ENCODE measurements at places on chromosomes 7 and 10.

GRCh38 chr7:134866617-134867016 is 87.2 kb downstream of the CALD1 start:
- DNase-seq, result no peak

DNA sequence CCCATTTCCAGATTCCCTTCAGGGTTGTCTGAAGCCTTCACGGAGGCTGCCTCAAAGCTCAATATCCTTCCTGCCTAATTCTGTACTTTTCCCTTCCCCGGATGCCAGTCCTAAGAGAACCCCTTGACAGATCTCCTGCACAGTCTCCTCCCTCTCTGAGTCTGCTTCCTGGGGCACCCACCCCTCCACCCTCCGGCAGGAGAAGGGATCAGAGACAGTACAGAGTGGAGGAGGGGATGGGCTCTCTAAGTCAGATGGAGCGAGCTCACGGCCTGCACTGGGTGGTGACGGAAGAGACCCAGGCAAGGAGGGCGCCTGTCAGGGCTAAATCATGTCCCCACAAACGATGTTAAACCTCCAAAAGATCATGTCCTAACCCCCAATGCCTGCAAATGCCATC is 48.0 kb upstream of the CARD11 start:
- no peak for DNase-seq

DNA sequence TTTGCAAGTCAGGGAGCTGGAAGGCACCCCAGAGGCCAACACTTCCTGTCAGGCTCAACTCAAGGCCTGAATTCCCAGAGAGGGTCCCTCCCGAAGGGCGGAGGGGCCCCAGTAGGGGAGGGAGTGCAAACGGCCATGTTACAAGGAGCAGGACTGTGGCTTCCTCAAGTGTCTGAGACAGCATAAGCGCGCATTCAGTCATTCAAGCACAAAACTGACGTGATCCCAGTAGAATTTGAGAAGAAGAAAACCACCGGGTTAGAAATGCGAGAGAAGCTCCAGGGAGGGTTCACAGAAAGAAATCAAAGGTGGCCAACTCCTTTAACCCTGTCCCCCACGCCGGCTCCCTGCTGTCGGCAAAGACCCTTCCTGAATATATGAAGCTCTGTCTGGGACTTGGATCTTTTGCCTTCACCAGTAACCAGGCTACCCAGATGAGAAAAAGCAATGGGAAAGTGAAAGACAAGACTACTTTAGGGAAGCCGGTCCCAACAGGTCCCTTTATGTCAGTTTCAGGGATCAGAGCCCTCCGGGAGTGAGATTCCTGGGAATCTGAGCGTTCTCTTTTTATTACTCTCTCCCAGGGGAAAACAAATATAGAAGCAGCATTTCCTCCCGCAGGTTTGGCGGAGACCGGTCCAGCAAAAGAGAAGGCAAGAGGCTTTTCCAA is 1.3 kb downstream of the AFAP1L2 start:
- no peak for DNase-seq

GRCh38 chr10:102352066-102352715 is 43.3 kb upstream of the NFKB2 start:
- peak; percentile 83 for DNase-seq

- no peak for DNase-seq
Measured at GRCh38 chr10:112790921-112791320, 159.1 kb upstream of the TCF7L2 start.

DNA sequence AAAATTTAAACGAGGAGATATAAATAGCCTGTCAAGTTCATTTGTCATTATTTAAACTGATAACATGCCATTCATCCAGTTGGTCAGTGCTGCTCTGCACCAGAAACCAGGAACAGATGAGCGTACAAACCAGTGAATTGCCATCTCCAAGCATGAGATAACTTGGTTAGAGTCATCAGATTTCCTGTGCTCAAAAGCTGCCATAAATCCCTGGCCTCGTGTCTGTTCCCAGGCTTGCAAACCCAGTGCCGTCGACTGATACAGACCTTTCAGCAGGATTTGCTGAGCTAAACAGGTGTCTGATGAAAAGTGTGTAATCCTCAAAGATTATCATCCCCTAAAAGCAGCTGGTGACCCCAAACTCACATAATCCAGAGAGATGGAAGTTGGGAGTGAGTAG is 96.0 kb upstream of the SAMD8 start:
- DNase-seq, result no peak

DNA sequence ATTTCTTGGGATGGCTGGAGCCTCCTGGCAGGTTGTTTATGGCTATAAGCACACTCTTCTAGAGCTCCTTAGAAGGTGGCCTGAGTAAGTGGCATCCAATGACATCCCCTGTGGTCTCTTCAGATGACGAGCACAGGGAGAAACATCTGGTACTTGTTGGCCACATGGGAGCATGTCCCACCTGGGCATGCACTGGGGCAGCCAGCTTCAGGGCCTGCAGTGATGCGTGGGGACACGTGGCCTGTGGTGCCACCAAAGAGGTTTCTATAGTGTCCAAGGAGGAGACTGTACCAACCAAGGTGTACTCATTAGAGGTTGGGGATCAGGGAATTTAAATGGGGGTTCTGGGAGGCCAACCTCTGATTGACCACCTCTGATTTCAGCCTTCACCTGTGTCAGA is 125.5 kb downstream of the TRIL start:
- no peak for DNase-seq

DNA sequence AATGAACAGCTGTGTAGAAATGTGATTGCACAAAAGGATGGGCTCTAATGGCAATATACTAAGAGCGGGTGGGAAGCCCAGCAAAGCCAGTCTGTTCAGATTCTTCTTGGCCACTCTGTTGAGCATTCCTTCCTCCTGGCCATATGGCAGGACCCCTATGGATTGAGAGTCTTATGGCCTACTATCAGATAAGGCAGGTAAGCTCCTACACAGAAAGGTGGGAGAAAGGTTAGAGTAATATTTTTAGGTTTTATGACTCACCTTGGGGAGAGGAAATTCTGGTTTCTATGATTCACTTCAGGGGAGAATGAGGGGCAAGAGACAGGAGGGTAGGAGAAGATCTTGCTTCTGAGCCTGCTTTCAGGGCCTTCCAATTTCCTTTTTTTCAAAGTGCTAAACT is 15.1 kb upstream of the AKR1B10 start:
- no peak for DNase-seq

GRCh38 chr7:88357294-88357693 is 50.6 kb upstream of the STEAP4 start:
- no peak for DNase-seq

GRCh38 chr10:43965033-43965917 is 316.6 kb upstream of the ZNF32 start:
- peak; percentile 98 for DNase-seq

GRCh38 chr10:132445516-132446194 is 48.7 kb downstream of the PWWP2B start:
- DNase-seq, result no peak

GRCh38 chr10:12381536-12382156 is 32.3 kb downstream of the CAMK1D start:
- no peak for DNase-seq

DNA sequence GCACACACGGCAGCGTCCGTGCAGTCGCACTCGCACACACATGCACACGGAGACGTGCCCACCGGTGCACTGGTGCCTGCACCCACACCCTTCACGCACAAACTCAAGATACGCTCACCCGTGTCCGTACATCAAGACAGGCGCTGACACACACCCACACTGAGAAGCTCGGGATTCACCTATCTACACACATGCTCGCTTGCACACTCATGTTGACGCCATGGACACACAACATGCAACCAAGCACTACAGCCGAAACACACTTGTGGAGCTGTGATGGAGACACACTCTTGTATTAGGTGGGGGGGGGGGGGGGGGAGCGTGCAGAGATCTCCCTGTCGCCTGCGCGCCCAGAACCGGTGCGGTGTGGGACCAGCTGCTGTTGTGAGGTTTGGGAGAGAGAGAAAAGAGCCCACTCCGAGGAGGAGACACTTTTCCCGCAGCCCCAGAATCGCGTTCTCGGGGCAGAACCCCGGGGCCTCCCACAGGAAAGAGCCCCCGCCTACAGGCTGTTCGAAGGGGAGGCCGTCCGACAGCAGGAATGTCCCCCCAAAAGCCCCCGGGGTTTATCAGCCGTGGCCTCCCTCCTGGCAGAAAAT is 605 bp upstream of the NFKB2 start:
- no peak for DNase-seq

DNA sequence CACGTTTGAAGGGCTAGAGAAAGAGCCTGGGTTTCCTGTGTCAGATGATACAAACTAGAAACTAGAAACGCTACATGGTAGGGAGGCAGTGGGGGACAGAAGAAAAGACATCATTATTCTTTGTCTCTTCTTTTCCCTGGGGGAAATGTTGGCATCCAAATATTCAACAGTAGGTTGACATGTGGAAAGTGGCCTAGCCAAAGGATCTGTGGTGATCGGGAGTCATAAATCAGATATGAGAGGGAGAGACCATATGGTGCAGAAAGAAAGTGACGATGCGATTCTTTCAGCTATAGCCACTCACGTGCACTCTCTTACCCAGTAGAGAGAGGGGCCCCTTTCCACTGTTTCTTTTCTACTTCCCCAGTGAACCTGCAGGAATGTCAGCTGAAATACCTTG is 964.7 kb downstream of the LRMDA start:
- no peak for DNase-seq

DNA sequence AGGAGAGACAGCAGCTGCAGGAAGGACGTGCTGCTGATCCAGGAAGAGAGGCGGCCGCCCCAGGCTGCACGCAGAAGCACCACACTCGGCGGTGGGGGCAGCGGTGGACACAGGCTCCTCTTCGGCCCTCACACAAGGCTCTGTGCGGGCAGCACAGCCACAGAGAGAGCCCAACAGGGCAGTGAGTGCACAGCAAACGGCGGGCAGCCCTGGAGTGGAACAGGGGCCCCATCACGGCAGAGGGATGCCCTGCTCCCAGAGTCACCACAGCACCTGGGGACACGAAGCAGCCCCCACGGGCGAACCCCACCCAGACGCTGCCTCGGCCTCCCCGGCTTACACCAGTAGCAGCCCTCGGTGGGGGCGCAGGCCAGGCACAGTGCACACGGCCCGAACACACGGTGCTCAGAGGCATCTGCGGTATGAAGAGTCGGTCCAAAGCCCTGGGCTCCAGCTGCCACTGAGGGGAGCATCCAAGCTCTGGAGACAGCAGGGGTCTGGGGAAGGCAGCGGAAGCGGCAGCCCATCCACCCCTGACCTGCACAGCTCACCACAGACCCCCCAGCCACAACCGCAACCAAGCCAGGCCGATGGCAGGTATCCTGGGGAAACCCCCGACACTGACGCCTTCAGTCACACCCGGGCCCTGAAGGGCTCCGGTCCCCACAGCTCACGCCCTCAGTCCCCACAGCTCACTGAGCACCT is 16.8 kb downstream of the NUDT1 start:
- DNase-seq, result no peak

GRCh38 chr7:54796853-54797252 is 37.8 kb upstream of the SEC61G start:
- no peak for DNase-seq

GRCh38 chr10:101236376-101237080 is 7.3 kb upstream of the LBX1 start:
- DNase-seq, result no peak

GRCh38 chr7:80974396-80975358 is 55.8 kb upstream of the SEMA3C start:
- DNase-seq, result no peak

- no peak for DNase-seq
Measured at GRCh38 chr7:114784177-114784576, 137.7 kb upstream of the MDFIC start.

- DNase-seq, result no peak
Measured at GRCh38 chr10:97981816-97982215, 48.6 kb downstream of the CRTAC1 start.

DNA sequence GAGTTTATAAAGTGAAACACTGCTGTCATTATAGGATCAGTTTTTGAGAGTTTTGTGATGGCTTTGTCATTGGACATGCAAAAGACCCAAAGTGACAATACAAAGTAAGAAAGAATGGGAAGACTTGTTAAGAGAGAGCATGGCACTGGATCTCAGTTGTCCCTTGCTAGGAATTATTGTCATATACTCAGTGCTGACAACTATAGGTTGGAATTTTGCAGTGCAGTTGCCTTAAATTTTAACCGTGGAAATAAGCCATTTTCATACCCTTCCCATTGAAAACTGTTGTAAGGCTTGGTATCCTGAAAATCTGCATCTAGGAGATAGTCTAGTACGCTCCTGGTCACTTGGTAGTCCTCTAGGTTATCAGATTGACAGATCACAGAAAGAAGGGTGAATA is 1156.7 kb downstream of the GATA3 start:
- DNase-seq, result no peak

DNA sequence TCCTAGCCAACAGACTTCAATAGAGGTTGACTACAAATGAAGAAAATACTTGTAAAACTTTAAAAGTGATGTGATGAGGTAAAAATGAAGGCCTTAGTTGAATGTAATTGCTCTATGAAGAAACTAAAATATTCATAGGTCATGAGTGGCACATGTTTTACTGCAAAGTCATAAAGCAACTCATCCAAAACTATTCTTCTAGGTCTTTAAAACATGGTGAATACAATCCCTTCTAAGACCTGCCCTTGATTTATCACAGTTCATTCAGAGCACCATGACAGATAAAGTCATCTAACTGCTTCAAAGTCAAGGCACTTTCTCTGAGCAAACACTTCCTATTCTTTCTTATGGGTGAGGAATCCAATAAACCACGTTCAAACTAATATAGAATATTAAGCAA is 713.5 kb downstream of the SORCS1 start:
- DNase-seq, result no peak

- no peak for DNase-seq
Measured at GRCh38 chr7:126780993-126781392, 471.7 kb downstream of the GRM8 start.

GRCh38 chr7:116501425-116502167 is 2.1 kb downstream of the CAV2 start:
- DNase-seq, result no peak

DNA sequence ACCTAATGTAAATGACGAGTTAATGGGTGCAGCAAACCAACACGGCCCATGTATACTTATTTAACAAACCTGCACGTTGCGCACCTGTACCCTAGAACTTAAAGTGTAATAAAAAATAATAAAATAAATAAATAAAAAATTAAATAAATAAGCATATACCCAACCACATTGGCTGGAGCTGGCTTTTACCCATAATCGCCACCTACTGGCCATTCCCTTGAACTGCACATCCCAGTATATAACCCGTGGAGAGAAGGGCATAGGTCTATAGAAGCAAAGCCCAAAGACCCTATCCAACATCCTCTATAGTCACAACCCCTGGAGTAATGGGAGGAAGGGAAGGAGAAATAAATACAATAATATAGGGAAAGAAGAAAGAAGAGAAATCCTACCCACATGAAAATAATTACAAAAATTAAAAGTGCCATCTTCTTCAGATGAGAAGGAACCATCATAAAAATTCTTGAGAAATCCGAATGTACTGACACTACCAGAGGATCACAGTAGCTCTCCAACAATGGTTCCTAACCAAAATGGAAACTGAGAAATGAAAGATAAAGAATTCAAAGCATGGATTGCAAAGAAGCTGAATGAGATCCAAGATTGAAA is 65.6 kb downstream of the TWIST1 start:
- DNase-seq, result peak; percentile 83

DNA sequence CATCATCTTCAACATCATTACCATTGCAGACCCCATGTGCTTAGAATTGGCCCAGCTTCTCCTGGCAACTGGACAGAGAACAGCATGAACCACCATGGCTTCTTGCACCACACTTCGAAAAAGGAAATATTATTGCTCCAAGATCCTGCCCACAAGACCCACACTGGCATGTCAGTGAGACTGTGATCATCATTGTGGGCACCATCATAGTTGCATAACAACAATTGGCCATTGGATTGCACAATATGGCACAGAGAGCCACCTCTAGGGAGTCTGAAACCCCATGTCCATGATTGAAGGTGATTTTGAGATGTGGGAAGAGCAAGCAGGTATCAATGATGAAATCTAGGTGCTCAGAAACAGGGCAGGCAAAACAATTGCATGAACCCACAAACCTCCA is 918.9 kb downstream of the GRID1 start:
- DNase-seq, result no peak

Measured in Karpas-422 (cell line).